Stimulated activated CD8-positive, alpha-beta memory T cell treated with anti-CD3 and anti-CD28 coated beads, Interleukin-4, amount 100 ng/mL, for 4 hours (primary cell): ENCODE measurements at places on chromosomes 5 and 9.

GRCh38 chr9:110755179-110755578 lies 86.6 kb downstream of the MUSK start:
- DNase-seq = no peak

- no peak for DNase-seq
These were observed 196.4 kb downstream of the SEMA6A start for GRCh38 chr5:116378007-116378776.

- no peak for DNase-seq
These were observed 254.8 kb downstream of the ADGRV1 start for GRCh38 chr5:90813392-90813791.

DNA sequence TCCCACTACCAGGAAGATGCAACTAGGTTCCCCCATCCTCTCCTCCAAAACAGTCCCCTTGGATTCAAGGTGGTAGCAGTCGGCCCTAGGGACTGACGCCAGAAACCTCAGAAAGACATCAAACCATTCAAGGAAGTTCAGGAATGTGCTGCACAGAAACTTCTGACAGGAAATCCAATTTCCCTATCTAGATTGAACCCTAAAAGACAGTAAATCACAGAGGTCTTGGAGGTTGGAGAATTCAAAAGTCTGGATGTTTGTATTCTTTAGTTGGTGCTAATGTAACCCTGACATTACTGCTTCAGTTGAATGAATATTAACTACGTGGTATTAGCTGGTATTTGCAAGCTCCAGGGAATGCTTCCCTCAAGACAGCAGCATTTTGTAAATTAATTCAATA lies 125.3 kb downstream of the SYK start:
- DNase-seq = no peak

DNA sequence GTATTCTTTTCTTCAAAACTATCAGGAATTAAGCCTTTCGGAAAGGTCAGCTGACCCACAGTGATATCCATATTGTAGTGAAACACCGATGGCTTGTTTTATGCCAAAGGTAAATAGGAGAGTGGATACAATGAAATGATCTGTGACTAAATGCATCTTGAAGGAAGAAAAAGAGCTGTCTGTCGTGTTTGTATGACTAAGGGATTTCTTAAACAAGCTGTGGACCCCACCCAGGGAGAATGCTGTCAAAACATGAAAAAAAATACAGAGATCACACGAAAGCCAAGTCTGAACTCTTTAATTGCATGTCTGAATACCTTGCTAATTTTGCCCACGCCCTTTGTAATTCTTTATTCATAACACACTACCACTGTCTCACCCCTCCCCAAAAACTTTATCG lies 286.4 kb upstream of the WWC1 start:
- no peak for DNase-seq

DNA sequence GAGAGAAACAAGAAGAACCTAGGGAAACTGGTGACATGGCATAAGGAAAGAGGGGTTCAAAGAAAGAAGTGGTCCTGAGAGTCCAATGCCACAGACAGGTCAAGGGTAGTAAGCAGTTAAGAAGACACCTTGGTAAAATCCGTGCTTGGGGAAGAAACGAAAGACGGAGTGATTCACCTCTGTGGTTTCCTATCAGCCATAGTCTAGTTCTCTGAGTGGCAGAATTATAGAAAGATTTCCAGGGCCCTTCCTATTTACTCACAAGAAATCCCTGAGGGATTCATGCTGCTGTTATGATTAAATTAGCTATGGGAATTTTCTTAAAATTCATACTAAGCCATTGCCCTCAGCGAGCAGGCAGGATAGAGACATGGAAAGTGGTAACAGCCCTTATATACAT lies 31.7 kb downstream of the IL33 start:
- no peak for DNase-seq
